ENCODE measurements at places on chromosomes 5 and 9. TPM values are rescaled to one million over a fixed set of nuclear protein-coding genes. Genes with fewer than 3 reads are reported as not detected.

Gene NR2F1-AS1
- not detected for total RNA-seq

Gene C8G
- not detected for total RNA-seq

Gene NR6A1
- 0.44 TPM for total RNA-seq

Gene SPINK7
- not detected for total RNA-seq

GRCh38 chr9:12961276-12961809 is 186.5 kb downstream of the LURAP1L start:
- no peaks in the 10 kb centered on the region for H3K4me1 ChIP-seq
- H3K4me3 ChIP-seq = no peak overlapping the region
- DNase-seq = no peak
- no peaks in the 10 kb centered on the region for H3K36me3 ChIP-seq
- no peaks in the 10 kb centered on the region for H3K27me3 ChIP-seq

- DNase-seq = peak; percentile 59
- H3K36me3 ChIP-seq = peaks cover 41% of the 10 kb centered on the region
- no peaks in the 10 kb centered on the region for H3K27me3 ChIP-seq
- H3K27ac ChIP-seq = peak overlapping the region; percentile 30
These were observed 168.5 kb downstream of the DOCK2 start for GRCh38 chr5:169805527-169805934.

- no peak for DNase-seq
- H3K27me3 ChIP-seq = no peaks in the 10 kb centered on the region
- H3K27ac ChIP-seq = no peak overlapping the region
- H3K36me3 ChIP-seq = no peaks in the 10 kb centered on the region
- H3K4me3 ChIP-seq = no peak overlapping the region
These were observed 19.0 kb upstream of the CRB2 start for GRCh38 chr9:123336959-123337358.

DNA sequence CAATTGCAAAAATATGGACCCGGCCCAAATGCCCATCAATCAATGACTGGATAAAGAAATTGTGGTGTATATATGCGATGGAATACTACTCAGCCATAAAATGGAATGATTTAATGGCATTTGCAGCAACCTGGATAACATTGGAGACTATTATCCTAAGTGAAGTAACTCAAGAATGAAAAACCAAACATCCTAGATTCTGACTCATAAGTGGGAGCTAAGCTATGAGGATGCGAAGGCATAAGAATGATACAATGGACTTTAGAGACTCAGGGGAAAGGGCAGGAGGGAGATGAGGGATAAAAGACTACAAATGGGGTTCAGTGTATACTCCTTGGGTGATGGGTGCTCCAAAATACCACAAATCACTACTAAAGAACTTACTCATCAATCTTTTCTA is 247.6 kb upstream of the FBXL7 start:
- DNase-seq = no peak
- no peaks in the 10 kb centered on the region for H3K4me1 ChIP-seq
- no peak overlapping the region for H3K27ac ChIP-seq
- H3K36me3 ChIP-seq = no peaks in the 10 kb centered on the region
- H3K4me3 ChIP-seq = no peak overlapping the region

DNA sequence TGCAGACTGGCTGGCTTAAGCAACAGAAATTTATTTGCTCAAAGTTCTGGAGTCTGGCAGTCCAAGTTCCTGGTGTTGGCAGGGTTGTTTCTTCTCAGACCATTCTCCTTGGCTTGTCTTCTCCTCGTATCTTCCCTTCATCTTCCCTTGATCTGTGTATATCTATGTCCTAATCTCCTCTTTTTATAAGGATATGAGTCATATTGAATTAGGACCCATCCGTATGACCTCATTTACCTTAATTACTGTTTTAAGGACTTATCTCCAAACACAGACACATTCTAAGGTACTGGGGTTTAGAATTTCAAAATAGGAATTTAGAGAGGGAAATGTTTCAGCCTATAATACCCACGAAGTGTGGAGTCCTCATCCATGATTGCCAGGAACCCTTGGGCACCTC is 13.1 kb upstream of the LPAR1 start:
- H3K4me3 ChIP-seq = no peak overlapping the region
- no peaks in the 10 kb centered on the region for H3K4me1 ChIP-seq
- no peaks in the 10 kb centered on the region for H3K36me3 ChIP-seq
- H3K27ac ChIP-seq = no peak overlapping the region

DNA sequence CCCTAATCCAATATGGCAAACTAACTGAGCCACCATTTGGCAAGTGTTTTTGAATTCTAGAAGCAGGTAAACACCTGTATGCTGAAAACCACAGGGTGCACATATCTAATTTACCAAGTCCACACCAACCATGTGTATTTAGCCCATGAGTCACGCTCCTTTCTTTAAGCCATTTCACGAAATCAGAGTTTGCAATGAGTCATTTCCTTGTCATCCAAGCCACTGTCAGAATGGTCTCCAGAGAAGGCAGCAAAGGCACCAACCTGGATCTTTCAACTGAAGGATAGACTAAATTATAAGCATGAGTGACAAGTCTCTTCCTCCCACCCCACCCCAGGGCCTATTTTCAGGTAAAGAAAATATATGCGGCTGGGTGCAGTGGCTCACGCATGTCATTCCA is 110.0 kb downstream of the PAX5 start:
- peak; percentile 52 for DNase-seq
- peaks cover 45% of the 10 kb centered on the region for H3K4me1 ChIP-seq
- H3K27me3 ChIP-seq = peaks cover 28% of the 10 kb centered on the region
- no peak overlapping the region for H3K4me3 ChIP-seq

DNA sequence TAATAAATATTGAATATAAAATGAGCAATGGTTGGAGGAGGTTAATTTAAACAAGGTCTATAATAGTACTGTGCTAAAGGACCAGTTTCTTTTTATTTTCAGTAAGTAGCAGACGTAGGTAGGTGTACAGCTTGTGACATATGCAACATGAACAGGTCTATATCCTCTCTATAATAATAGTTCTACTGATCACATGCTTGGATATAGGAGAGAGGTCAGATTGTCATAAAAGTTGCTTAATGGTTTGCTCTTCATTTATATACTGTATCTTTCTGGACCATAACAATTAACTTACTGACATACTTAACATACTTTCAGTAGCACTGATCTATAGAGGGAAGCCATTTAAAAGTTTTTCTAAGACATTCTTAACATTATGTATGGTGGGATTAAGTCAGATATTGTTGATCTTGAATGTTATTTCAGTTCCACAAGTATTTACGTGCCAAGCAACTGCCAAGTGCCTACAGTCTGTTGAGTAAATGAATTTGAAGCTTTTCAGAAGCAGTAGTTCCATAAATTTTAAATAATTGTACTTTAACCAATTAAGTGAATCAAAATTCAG is 68.0 kb downstream of the DENND4C start:
- H3K4me3 ChIP-seq = no peak overlapping the region
- H3K36me3 ChIP-seq = peaks cover 31% of the 10 kb centered on the region
- DNase-seq = no peak
- no peaks in the 10 kb centered on the region for H3K27me3 ChIP-seq
- H3K27ac ChIP-seq = no peak overlapping the region
- H3K4me1 ChIP-seq = no peaks in the 10 kb centered on the region

- H3K4me3 ChIP-seq = no peak overlapping the region
- peaks cover 8% of the 10 kb centered on the region for H3K27me3 ChIP-seq
- no peaks in the 10 kb centered on the region for H3K36me3 ChIP-seq
These were observed 3.5 kb downstream of the PDE6A start for GRCh38 chr5:149940941-149941644.

DNA sequence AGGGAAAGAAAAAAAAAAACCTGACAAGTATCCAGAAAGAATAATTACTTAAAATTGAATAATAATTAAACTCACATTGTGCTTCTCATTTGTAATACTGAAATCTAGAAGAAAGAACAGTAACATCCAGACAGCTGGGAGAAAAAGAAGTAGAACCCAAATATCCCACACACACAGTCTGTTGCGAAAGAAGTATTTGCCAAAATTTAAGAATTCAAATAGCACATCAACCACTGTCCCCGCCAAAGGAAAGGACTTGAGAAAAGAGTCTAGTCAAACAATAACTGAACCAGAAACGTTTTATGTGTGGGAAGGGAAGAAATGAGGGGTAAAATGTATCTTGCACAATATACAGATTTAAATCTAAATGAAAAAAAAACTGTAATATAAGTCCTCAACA is 202.8 kb downstream of the MLLT3 start:
- no peak overlapping the region for H3K27ac ChIP-seq
- no peaks in the 10 kb centered on the region for H3K27me3 ChIP-seq
- peaks cover 9% of the 10 kb centered on the region for H3K36me3 ChIP-seq
- no peak for DNase-seq
- no peak overlapping the region for H3K4me3 ChIP-seq

GRCh38 chr5:146873186-146873917 is 5.2 kb downstream of the PPP2R2B start:
- H3K4me1 ChIP-seq = peaks cover 22% of the 10 kb centered on the region
- H3K27ac ChIP-seq = no peak overlapping the region
- DNase-seq = no peak
- no peaks in the 10 kb centered on the region for H3K27me3 ChIP-seq
- H3K36me3 ChIP-seq = peaks cover 11% of the 10 kb centered on the region
- H3K4me3 ChIP-seq = no peak overlapping the region
